Left forelimb (tissue), 1 donor: ENCODE measurements at places on chromosomes 2 and 18.

- no peak for DNase-seq
Measured at GRCh38 chr2:140247451-140248195, 1467.4 kb upstream of the NXPH2 start.

DNA sequence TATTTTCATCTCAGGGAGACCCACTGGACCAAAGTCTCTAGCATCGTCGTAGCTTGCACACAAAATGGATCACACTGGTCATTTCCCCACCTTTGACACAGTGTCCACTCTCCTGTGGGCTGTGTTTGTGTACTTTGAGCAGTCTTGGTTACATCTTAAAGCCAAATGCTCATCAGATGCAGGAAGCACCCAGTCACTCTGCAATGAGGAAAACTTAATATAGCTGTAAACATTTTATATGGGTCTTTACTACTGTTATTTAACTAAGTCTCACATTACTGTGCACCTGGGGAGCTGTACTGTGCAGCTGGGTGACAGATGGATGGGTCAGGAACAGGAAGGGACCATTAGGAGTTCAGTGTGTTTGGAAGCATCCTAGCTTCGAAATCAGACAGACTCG, 109.0 kb upstream of the CXCR4 start:
- DNase-seq: no peak

DNA sequence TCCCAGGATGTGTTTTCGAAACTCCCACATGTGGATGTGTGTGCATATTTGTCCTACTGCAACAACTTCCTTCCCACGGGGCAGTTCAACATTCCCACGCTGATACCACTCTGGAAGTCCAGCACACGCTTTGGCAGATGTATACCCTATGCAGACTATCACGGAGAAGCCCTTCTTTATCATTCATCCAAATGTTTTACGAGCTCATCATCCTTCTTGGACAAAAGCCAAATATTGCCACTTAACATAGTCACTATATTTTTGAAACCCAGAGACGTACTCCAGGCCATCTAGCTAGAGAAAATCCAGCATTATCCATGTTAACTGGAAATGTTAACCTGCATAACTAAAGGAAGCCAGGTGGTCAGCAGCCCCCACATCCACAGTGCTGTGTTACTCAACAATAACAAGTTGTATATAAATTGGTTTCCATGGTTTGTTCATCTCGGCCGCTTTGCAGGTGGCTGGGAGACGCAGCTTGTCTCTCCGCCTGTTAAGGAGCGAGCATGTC, 131.5 kb downstream of the ZNF532 start:
- no peak for DNase-seq

- DNase-seq: no peak
Measured at GRCh38 chr2:137842430-137842829, 121.8 kb upstream of the HNMT start.

- no peak for DNase-seq
Measured at GRCh38 chr2:240567872-240568677, at the start of gene RNPEPL1. Gene RNPEPL1 (plus strand): TSS chr2:240568484. CDS start chr2:240568587, 103 bp downstream.

DNA sequence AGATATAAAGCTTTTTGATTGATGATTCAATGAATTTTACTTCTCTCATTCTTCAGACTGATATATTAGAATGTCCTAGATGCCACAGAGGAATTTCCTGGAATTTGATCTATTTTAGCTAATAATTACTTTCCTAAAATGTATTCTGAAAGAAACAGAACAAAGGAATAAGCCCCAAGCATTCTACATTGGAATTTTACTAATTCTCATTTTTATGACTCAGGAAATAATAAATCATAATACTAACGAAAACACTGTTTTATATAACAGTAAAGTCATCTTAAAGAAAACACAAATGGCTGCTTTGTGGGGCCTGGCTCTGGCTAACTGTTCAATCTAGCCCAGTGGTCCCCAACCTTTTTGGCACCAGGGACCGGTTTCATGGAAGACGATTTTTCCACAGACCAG, 68.6 kb upstream of the LPIN2 start:
- no peak for DNase-seq

- DNase-seq: peak; percentile 5
Measured at GRCh38 chr2:217710211-217710765, 292.5 kb downstream of the TNS1 start.

DNA sequence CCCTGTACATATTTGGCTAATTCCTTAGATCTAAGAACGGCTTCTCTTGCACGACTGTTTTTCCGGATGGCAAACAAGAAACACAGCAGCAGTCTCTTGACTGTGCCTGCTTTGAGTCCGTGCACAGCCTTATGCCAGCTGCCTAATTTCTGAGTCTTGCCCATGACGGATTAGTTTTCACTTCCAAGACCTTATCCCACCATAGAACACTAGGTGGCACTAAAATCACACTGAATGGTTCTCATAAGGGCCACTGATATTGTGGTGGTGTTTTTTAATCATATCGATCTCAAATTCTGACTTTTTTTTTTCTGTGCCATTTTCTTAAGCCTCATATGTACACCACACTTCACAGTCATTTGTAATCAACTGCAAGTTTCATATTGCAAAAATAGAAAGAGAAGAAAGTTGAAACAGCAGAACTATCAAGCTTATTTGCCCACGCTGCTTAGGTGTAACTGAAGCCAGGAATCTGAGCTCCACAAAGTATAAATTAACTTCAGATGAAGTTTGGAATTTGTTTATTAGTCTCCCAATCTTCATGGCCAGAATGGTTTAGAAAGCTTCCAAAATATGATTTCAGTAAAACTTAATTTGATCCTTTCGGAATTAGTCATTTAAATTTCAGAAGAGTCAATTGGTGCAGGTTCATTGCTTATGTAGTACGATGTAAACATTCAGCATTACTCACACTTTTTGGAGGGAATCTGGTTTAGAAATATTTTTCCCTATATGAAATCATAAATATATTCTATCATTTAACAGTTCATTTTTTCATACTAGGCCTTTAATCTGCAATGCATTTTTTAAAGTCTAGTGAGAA, 45.5 kb upstream of the SCN7A start:
- no peak for DNase-seq

DNA sequence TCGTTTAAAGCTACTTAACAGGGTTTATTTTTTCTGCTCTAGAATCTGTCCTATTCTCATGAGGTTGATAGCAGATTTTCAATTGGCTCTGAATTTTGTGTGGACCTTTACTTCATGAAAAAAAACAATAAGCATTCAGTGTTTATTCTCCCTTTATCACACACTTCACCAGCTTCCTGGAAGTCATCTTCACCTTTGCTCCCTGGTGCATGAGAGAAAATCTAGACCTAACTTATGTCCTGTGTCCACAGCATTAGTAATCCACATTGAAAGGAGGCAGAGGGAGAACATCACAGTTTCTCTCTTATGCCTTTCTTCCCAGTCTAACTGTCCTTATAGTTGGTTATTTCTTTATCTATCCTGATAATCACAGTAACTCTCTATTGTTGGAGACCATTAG, 316.1 kb downstream of the PTH2R start:
- DNase-seq: no peak

- peak; percentile 69 for DNase-seq
Measured at GRCh38 chr2:239393388-239393940, 7.4 kb downstream of the HDAC4 start.

DNA sequence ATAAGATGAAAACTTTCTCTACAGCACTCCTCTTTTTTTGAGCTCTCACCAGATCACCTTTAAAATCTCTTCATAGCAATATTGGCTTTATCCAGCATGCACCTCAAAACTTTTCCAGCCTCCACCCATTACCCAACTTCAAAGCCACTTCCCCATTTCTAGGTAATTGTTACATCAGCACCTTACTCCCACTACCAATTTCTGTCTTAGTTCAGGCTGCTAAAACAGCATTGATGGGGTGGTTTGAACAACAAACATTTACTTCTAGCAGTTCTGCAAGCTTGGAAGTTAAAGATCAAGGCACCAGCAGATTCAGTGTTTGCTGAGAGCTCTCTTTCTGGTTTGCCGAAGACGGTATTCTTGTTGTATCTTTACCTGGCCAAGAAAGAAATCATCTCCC, 114.0 kb upstream of the SLC39A10 start:
- DNase-seq: no peak

GRCh38 chr2:113015655-113016054, 10.4 kb downstream of the IL36A start:
- no peak for DNase-seq

DNA sequence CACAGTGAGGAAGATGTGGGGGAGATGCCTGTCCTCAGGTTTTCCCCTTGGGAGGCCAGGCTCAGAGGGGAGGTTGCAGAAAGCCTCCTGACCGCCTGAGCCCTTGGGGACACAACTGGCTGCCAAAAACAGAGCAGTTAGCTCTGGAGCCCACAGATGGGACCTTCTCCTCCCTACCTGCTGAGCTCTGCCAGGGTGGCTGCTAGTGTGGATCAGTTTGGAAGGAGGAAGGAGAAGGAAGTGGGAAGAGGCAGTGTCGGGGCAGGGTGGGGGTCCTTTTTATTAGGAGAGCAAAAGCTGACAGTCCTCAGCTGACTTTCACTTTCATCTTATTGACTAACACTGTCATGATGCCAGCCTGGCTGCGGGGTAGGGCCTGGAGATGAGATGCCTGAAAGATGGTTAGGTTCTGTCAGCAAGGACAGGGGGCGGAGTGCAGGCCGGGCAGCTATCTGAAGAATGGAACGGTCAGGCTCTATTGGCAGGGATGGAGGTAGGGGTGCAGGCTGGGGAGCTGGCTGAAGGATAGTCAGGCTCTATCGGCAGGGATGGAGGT, 188.5 kb upstream of the HDAC4 start:
- DNase-seq: no peak

DNA sequence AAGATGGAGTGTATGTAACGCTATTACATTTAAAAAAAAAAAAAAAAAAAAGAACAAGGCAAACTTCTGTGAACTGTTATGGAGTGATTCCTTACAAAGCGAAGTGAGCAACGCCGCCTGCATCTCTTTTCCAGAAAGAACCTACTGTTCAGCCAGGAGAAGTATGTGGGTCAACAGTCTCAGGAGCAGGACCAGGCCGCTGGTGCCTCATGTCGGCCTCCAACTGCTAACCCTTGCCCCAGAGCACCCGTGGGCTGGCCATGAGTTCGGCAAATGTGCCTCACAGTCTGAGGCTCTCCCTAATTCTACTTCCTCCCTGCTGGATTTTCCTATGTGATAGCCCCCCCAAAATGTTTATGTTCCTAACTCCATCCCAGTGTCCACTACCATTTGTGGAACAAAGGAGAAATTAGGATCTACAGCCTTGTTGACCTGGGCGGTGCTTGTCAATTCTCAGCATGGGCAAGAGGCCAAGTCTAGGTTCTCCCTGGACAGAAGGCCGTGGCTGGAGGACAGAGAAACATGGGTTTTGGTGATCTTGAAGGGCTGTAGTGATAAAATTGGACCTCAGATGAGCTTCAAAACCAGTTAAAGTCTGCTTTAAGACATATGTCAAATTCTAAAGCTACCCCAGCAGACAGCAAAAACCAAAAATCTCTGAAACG, 15.9 kb downstream of the FAM168B start:
- DNase-seq: no peak

GRCh38 chr2:224576088-224576715, 9.0 kb downstream of the CUL3 start:
- DNase-seq: no peak

GRCh38 chr2:25324905-25325592, 16.7 kb downstream of the DNMT3A start:
- no peak for DNase-seq

GRCh38 chr2:162343824-162344616, at the start of gene GCA:
Gene GCA (plus strand): TSS chr2:162344132. CDS start chr2:162344249, 117 bp downstream.
- peak; percentile 96 for DNase-seq

DNA sequence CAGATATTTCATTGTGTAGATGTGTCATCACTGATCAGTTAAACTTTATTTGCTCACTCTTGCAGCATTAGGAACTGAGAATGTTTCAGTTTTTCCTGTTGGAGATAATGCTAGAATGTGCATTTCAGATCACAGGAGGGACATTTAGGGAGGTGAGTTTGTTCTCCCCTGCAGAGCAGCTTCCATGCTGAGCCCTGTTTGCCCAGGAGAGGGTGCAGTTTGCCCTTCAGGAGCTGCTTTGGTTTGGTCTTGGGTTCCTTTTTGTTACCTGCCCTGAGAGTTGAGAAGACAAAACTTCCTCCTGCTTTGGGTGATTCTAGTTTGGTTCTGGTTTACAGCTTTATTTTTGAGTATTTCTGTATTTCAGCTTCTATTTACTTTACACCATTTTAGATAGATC, 49.9 kb downstream of the DGKD start:
- peak; percentile 28 for DNase-seq

DNA sequence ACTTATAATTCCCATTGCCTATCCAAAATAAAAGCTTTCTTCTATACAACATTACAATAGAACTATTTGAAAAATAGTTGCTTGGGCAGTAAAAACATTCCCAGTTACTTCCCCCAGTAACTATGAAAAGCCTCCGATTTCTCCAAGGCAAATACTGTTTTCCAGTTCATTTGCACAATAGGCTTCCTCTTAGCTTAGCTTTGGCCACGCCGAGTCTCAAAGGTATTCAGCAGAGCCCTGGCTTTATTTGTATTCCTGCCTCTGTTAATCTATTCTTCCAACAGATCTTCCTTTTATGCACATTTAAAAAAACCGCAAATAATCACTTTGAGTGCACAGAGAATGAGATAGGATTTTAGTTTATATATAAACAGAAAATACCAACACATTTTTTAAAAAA, 836.8 kb upstream of the VRK2 start:
- DNase-seq: no peak

DNA sequence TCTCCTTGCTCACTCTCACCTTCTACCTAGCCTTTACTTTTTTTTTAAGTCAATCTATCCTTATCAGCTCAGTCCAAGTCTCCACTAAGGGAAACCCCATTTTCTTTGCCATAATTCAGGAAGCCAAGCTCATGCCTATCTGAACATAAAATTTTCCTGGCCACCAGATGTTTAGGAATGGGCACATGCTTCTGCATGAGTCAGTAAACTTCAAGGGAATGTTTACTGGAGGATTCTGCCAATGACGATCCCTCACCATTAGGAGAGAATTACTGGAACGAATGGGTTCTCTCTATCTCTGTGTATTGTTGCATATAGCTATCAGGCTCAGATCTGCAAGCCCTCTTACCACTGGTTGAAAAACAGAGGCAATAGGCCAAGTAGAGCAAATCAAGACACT, 731.7 kb upstream of the ZNF804A start:
- DNase-seq: no peak

DNA sequence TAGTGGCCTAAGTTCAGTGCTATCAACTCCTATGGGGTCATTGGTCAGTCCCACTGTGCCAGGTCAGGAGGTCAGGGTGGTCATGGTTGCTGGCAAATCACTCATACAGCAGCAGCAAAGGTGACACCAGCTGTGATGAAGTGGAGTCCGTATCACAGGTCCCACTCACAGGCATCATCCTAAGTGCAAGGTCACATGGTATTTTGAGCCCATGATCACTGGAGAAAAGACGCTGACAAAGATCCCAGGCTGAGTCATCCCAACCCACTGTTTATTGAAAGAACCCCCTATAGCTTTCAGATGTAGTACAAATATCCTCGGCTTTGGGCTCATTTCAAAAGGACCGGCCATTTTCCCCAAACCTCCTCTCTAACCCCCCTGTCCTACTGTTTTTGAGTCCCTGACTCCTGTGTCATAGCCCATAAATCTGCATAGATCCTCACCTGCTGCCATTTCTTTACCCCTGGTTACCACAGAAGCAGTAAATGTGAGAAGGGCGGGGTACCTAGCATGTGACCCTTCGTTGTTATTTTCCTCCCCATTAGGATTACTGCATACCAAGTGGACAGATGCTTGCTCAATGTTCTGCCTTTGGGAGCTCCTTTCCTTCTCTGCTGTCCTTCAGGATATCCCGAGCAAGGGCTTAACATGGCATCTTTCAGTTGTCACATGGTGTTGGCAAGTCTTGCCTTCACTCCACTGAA, 107.7 kb downstream of the COL6A3 start:
- no peak for DNase-seq

GRCh38 chr18:13635046-13635445, 91.3 kb downstream of the FAM210A start:
- DNase-seq: peak; percentile 20
